NCI-H1092 (cell line): ENCODE measurements at places on chromosomes 7 and 10.

DNA sequence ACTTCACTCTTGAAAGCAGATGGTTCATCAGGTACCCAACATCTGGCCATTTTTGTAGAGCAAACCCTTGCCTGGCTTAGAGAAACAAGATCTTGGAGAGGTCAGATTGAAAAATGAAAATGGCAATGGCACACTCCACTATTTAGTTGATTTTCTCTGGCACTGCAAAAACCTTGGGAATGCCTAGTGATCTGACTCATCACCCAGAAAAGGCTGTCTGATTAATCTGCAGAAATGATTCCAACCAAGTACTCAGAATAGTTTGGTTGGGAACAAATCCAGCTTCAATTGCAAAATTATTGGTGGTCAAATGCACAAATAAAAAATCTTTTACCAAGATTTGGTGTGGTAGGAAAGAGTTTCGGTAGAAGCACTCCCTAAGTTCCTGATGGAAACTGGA lies 351.2 kb downstream of the PHTF2 start:
- no peak for DNase-seq

GRCh38 chr7:140456551-140457051 lies 22.7 kb downstream of the MKRN1 start:
- DNase-seq, result no peak

GRCh38 chr7:121271916-121272315 lies 56.9 kb upstream of the WNT16 start:
- no peak for DNase-seq

GRCh38 chr7:152481082-152481481 lies 45.3 kb upstream of the KMT2C start:
- no peak for DNase-seq

DNA sequence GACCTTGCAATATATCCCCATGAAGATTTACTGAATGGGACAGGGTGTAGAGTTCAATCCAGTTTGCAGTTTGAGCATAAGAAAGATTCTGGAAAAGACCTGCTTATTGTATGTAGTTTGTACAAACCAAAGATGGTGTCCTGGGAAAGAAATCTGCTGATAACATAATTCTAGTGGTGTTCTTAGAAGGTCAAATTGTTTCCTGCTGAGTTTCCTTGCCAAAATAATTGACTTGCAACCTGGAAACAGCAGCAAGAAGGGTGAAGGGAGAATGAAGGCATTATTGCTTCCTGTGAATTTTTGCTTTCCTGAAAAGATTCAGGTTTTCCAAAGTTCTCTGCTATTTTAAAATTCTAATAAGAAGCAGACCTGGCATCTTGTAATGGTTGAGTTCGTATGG lies 222.9 kb downstream of the KIF20B start:
- no peak for DNase-seq

GRCh38 chr10:30786131-30786530 lies 156.6 kb upstream of the LYZL2 start:
- DNase-seq, result no peak

DNA sequence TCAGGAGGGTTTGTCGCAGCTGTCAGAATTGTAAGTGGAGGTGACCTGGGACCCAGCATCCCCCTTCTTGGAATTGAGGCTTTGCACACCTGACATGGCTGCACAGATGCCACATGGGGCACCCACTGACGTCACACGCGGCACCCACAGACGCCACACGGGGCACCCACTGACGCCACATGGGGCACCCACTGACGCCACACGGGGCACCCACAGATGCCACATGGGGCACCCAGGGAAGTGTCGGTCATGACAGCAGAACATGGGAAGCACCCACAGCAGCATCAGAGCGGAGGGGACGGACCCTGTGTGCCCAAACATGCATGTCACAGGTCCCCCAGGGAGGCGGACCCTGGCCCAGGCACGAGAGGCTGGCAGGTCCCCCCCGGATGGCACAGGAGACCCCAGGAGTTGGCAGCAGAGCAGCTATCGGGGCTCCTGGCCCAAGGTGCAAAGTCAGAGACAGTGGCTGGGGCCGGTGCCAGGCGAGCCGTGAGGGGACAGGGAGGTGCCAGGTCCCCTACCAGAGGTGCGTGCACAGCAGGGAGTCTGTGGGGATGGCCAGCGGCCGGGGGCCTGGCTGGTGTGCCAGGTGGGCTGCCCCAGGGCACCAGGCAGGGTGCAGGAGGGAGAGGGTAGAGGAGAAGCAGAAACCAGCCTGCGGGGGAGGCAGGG lies 21.1 kb downstream of the KNDC1 start:
- no peak for DNase-seq

DNA sequence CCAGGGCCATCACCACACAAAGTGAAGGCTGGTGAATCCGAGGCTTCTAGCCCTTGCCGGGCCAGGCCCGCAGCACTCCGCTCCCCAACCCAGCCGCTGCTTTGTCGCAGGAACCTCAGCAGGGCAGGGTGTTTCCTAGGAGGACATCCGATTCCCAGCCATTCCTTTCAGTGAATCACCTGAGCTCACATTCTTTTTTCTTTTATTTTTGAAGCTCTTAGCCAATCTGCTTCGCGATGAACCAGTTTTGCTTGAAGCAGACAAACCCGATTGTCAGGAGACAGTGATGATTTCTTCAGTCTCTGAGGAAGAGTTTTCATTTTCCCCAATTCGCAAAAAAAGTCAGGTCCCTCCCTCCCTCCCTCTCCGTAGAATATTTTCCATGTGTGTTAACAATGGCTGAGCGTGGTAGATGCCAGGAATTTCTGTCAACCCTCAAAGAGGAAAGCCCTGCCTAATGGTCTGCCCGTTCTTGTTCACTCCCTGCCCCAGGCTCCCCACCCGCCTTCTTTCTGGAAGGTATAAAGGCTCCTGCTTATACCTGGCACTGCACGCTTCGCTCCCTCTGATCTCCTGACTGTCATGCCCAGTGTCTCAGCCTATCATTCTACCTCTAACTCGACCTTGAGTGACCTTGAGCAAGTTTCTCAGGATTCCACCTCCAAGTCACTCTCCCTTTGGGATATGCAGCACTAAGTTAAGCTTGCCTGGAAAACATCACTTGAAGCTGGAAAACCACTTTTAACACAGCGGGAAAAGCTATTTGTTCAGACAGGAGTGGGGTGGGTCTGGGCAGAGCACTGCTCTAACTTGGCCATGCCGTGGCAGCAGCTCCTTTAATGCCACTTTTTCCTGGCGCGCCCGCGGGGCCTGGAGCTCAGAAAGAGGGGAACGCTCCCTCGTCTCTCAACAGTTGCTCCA lies 35.1 kb downstream of the EGFR start:
- no peak for DNase-seq

DNA sequence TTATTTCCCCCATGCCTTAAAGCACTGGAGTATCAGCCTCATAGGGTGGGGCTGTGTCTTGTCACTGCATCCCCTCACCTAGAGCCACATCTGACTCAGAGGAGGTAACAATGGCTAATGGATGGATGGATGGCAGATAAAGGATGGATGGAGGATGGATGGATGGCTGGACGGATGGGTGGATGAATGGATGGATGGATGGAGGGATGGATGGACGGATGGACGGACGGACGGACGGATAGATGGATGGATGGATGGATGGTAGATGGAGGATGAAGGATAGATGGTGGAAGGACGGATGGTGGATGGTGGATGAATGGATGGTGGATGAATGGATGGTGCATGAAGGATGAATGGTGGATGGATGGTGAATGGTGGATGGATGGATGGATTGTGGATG lies 77.2 kb downstream of the PDGFA start:
- DNase-seq, result no peak

GRCh38 chr10:60310740-60311139 lies 78.9 kb downstream of the ANK3 start:
- no peak for DNase-seq

GRCh38 chr10:35554461-35555056 lies 50.6 kb upstream of the GJD4 start:
- DNase-seq, result no peak

DNA sequence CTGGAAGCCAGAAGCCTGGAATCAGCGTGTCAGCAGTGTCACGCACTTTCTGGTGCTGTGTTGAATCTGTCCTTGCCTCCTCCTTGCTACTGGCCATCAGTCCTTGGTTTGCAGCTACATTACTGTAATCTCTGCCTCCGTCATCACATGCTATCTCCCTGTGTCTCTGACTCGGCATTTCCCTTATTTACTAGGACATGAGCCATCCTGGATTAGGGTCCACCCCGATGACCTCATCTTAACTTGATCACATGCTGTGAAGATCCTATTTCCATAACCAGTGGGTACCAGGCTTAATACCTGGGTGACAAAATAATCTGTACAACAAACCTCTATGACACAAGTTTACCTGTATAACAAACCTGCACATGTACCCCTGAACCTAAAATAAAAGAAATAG lies 518.0 kb upstream of the KLF6 start:
- DNase-seq, result no peak

DNA sequence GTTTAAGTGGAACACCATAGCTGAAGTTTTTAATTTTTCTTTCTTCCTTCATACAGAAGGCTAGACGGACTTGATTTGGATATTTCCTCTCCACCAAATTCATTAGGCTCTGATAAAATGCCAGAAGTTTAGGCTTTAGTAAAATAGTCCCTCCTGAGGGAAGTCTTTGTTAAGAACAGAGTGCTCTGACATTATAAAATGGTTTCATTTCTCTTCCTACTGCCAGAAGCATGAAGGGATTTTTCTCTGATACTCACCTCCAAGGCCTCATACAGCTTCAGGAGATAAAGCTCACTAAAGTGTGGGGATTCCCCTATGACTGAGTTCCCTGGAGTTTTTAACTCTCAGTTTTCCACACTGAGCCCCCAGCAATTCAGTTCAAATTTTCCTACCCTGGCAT lies 1489.6 kb downstream of the REEP3 start:
- no peak for DNase-seq

DNA sequence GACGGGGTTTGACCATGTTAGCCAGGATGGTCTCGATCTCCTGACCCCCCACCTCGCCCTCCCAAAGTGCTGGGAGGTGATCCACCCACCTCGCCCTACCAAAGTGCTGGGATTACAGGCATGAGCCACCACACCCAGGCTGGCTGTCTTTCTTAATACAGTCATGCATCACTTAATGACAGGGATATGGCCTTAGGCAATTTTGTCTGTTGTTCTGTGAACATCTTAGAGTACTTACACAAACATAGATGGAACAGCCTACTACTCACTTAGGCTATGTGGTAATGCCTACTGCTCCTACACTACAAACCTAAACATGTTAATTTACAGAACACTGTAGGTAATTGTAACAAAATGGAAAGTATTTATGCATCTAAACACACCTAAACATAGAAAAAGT lies 106.6 kb upstream of the KCNMA1 start:
- no peak for DNase-seq

DNA sequence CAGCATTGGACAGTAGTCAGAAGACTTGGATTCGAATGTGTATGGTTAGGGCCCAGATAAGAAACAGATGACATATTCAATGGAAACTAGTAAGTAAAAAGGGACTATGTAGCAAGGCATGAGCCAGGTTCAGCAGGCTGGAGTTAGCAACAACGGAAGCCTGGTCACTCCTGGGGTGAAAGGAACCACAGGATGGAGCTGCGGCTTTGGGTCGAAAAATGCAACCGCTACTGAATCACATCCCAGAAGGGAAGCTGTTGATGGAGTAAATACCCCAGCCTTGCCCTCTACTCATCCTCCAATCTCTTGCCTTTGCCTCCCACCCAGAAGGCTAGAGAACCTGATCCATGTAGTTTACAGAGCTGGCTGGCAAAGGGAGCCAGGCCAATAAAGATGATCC lies 37.5 kb upstream of the EGR2 start:
- DNase-seq, result no peak

- DNase-seq, result no peak
Measured at GRCh38 chr10:78053211-78053868, 19.7 kb downstream of the RPS24 start.

DNA sequence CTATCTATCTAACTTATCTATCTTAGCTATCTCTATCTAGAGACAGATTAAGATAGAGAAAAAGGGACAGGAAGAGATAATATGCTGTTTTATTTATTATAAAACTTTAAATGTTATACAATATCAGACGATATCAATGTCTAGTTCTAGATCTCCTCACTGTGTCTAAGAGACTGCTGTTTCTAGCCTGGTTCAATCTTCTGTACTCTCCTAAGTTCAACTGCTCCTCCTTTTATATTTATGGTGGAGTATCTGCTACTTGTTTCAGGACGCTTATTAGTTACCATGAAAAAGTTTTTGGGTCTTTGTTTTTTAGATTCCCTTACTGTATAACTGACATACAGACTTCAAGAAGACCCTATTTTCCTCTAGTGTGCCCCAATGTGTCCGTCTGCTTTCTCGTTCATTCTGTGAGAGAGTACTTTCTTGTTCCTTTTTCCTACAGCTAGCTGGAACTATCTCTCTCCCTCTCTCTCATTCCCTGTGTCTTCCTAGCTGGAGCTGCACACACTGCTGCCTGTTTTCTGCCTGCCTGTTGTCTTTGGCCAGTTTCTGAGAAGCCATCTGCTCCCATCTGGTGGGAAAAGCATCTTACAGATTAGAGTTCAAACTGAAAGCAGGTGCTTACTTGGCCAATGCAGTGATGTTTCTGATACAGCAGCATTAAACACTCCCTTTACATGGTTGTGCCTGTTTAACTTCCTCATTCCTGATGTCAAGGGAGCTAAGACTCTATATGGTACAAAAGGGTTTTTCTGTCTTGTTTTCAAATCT lies 49.4 kb upstream of the ARL4A start:
- no peak for DNase-seq

- DNase-seq, result no peak
Measured at GRCh38 chr7:14018751-14019150, 29.3 kb upstream of the ETV1 start.
